ENCODE measurements at places on chromosomes 1 and 21.
A peak's percentile ranks its signal among the peaks of the same experiment; 100 is the strongest.

DNA sequence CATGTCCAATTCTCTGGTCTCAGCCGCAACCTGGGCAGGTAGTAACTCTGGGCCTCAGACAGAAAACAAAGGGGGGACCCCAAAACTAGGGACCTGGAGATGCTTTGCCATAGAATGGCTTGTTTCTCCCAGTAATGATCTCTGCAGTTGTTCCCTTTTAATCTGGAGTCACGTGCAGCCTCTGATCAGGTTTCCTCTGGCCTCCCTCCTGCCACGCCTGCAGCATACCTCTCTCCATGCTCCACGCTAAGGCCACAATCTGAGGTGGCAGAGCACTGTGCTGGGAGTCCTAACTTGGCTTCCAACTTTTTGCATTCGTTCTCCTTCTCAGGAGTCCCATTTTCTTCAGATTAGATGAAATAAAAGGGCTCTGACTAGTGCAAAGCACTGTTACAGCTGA lies 1.9 kb downstream of the PABPC4 start:
- no peak for DNase-seq

- DNase-seq: no peak
Observed at GRCh38 chr1:61097317-61097716, 15.0 kb downstream of the NFIA start.

- no peak for DNase-seq
Observed at GRCh38 chr21:39637197-39637970, 24.6 kb downstream of the B3GALT5 start.

- no peak for DNase-seq
Observed at GRCh38 chr1:177586429-177586828, 383.4 kb downstream of the SEC16B start.

DNA sequence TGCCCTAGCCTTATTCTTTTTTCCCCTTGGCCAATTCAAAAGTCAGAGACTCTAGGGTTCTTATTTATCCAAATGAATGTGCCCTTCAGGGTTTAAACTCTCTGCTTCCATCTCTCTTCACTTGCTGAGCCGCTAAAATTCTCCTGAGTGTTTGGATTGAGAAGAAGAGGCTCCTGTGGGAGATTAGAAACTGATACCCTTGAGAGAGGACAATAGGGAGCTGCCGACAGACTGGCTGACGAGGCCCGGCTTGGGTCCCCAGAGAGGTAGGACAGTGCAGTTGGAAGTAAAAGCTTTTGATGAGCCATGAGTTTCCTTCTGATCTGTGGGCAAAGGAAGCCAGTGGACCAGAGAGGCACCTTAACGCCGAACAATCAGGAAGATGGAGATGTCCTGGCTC lies 41.3 kb upstream of the UBE2U start:
- no peak for DNase-seq

GRCh38 chr1:82625537-82625936 lies 824.8 kb downstream of the ADGRL2 start:
- DNase-seq: no peak

DNA sequence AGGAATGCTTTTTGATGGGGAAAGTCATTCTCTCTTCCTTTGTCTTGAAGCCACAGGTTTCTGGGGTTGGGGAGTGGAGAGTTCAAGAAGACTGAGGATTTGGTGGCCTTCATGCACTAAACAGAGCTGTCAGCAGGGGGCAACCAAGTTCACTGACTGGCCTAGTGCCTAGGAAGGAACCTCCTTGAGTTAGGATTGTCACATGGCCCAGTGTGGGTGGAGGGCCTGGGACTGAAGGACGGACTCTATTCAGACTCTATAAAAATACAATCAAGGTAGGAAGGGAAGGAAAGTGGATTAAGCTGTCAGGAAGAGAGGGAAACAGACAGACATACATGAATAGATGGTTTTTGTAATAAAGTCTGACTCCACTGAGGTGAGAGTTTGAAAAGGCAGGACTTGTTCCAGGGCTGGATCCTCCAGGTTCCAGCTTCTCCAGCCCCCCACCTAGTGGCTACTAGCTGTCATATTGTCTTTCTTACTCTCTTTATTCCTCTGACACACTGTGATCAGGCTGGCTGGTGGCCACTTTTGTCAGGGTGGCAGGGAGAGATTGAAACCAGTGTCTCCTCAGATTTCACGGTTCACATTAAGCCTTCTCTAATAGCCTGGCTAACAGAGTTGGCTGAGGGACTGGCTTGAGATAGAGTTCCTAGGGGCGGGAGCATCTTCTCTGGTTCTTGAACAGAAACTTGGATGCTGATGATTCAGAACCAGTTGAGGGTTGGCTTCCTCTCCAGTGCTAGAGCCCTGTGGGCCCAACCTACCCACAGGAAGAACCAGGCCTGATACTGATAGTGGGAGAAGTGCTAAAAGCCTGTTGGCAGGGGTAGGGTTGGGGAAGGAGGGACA lies 4.1 kb upstream of the SH3BGRL3 start:
- DNase-seq: peak; percentile 92

DNA sequence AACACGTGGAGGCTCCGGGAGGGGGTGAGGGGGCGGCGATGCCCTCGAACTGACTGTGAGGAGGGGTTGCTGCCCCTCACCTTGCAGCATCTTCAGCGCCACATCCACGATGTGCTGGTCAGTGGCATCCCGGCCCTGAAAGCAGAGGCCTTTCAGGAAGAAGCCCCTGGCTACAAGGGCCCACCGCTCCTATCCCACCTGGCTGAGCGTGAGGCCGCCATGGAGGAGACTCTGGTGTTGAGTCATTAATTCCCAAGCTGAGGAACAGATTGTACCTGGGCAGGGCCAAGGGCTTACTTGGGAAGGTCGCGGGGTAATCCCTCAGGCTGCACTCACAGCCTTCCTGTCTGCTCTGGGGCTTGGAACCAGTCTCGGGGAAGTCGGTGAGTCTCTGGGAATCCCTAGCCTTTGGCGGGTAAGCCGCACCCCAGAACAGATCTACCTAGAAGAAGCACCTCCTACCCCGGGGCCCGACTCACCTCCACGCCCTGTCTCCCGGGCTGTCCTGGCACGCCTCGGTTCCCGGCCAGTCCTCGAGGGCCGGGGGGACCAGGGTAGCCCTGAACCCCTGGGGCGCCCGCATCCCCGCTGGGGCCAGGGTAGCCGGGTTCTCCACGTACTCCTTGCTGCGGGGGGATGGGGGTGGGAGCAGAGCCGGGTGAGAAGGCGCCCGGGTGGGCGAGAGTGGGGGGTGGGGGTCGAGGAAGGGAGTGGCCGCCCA lies 13.9 kb downstream of the COL9A2 start:
- no peak for DNase-seq

DNA sequence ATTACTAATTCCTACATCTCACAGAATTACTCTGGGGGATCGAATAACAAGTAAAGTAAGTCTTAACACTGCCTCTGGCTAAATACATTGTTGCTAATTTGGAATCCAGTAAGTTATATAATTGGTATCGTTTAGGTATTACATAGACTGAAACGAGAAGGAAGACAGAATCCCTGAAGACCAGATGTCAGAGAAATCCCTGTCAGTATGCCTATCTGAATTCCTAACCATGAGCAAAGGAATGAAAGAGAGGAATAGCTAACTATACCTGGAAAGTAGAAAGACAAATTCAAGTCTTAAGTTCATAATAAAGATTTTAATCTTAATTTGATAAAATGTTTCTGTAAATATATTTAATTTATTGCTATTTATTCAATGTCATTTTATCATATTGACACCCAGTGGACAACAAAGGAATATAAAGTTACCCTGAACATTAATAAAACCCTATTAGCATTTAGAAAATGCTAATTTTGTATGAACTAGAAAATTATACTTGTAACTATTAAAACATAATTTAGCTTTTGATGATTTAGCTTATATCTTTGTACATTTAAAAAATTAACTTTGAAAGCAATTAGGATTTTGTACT lies 11.4 kb downstream of the DEPDC1 start:
- DNase-seq: no peak

DNA sequence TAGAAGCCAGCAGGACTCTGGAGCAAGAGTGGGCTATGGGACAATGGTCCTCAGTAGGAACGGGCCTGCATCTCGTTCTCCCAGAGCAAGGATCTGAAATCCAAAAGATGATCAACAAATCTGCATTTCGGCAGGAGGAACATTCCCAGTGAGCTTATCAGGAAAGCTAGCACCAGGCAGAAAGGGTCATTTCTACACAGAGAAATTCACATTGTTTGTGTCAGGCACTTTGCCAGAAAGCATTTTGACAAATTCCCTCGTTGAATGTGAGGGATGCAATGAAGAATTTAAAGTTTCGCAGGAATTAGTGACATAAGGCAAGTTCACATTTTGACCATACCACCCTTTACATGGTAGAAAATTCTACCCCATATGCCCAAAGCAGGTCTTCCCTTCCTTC lies 31.6 kb upstream of the ETS2 start:
- DNase-seq: no peak

DNA sequence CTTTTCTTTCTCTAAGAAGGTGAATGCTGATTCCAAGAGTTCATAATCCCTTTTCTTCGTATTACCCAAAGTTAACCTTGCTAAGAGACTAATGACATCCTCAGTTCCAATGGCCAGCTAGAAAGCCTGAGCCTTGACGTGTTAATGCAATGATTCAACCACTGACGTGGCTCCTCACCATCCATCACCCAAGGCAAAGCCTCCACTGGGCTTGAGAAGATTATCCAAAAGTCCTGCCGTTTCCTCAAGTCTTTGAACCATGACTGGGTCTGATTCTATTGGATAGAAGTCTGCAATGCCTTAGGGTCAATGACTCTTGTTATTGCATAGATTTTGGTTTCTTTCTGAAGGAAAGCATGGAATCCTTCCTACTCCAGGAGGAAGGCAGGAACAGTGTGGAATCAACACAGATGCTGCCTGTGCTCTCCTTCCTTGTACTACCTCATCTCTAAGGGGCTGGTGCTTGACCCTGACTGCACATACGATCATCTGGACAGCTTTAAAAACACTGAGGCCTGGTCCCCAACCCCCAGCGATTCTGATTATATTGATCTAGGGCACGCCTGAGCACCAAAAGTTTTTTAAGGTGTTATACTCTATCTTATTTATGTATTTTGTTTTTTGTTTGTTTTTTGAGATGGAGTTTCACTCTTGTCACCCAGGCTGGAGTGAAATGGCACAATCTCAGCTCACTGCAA lies 69.3 kb upstream of the ANGPTL1 start:
- DNase-seq: peak; percentile 37

DNA sequence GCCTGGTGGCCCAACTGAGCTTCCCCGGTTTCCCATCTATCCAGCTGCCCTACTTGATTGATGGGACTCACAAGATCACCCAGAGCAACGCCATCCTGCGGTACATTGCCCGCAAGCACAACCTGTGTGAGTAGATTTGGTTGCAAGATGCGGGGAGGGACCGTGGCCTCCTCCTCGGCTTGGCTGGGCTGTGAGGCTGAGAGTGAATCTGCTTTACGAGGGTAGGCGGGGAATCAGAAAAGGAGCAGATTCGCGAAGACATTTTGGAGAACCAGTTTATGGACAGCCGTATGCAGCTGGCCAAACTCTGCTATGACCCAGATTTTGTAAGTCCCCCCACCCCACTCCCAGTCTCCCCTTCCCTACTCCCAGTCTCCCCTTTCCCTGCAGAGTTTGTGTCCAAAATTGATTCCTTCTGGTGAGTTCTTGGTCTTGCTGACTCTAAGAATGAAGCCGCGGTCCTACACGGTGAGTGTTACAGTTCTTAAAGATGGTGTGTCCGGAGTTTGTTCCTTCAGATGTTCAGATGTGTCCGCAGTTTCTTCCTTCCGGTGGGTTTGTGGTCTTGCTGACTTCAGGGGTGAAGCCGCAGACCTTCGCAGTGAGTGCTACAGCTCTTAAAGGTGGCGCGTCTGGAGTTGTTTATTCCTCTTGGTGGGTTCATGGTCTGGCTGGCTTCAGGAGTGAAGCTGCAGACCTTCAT lies 1.5 kb downstream of the GSTM2 start:
- no peak for DNase-seq

DNA sequence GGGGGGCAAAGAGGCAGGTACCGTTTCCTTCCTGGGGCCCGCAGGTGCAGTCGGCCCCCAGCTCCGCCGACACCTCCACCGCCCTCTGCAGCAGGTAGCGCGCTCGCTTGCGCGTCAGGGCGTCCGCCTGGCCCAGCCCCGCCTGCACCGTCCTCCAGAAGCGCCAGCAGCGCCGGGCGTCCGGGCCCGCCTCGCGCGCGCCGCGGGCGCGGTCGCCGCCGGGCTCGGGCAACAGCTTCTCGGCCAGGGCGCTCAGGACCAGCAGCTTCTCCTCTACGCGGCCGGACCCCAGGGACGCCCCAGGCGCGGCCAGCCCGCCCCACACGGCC lies 863 bp downstream of the TARBP1 start:
- DNase-seq: no peak

DNA sequence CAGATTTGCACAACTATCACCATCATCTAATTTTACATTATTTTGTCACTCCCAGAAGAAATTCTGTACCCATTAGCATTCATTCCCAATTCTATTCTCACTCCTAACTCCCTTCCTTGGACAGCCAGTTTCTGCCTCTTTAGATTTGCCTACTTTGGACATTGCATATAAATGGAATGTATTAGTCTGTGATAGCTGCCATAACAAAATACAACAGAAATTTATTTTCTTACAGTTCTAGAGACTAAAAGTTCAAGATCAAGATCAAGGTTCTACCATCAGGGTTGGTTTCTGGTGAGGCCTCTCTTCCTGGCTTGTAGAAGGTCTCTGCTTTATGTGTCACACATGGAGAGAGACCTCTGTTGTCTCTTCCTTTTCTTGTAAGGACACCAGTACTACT lies 61.9 kb downstream of the ALG6 start:
- no peak for DNase-seq

- DNase-seq: no peak
Observed at GRCh38 chr21:31872452-31873274, at the start of gene HUNK. HUNK (plus strand) TSS chr21:31873020; CDS start chr21:31873675, 655 bp downstream.

- DNase-seq: no peak
Observed at GRCh38 chr1:203676455-203676854, 49.8 kb downstream of the ATP2B4 start.

DNA sequence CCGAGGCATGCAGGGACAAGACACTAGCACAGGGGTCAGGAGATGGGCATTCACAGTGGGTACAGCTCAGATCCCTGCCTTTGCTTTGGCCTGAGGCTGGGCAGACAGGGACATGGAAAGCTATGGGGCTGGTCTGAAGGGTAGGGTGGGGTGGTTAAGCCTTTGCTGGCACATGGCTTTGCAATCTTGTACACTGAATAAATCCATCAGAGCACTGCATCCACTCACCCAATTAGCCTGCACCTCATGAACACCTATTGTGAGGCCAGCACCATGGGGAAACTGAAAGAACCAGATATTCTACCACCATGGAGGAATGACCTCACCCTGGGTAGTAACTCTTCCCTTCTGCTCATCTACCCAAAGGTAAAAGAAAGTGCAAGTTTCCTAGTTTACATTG lies 199.6 kb upstream of the LMO4 start:
- DNase-seq: no peak

DNA sequence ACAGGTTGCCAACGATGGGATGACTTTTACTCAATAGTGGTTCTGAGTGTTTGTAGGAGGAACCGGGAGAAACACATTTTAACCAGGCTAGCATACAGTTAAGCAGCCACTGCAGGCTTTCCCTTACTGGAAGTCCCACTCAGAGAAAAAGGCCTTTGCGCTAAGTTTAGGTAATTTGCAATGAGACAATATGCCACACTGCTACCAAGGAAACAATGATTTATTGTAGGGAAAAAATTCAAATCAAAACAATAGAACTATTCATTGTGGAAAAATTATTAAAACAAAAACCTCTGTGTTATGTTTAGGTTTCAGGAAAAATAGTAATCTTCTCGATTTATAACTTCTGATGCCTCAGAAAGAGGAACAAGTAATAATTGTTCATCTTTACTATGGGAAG lies 51.4 kb upstream of the CR2 start:
- no peak for DNase-seq

- no peak for DNase-seq
Observed at GRCh38 chr1:224735159-224735558, 119.0 kb downstream of the CNIH3 start.
